ENCODE measurements at places on chromosomes 3 and 15. TPM values are rescaled to one million over a fixed set of nuclear protein-coding genes. Genes with fewer than 3 reads are reported as not detected.

GRCh38 chr15:94353488-94353820, 122.1 kb downstream of the MCTP2 start:
- no peak for DNase-seq
- no peaks in the 10 kb centered on the region for H3K27me3 ChIP-seq
- no peaks in the 10 kb centered on the region for H3K4me1 ChIP-seq
- no peak overlapping the region for H3K27ac ChIP-seq

The CHRFAM7A gene
- not detected for total RNA-seq

- no peaks in the 10 kb centered on the region for H3K4me1 ChIP-seq
- H3K4me3 ChIP-seq, result no peak overlapping the region
- no peak overlapping the region for H3K27ac ChIP-seq
- H3K27me3 ChIP-seq, result no peaks in the 10 kb centered on the region
- DNase-seq, result no peak
- H3K36me3 ChIP-seq, result no peaks in the 10 kb centered on the region
Measured at GRCh38 chr3:181313335-181313734, 323.8 kb upstream of the DNAJC19 start.

DNA sequence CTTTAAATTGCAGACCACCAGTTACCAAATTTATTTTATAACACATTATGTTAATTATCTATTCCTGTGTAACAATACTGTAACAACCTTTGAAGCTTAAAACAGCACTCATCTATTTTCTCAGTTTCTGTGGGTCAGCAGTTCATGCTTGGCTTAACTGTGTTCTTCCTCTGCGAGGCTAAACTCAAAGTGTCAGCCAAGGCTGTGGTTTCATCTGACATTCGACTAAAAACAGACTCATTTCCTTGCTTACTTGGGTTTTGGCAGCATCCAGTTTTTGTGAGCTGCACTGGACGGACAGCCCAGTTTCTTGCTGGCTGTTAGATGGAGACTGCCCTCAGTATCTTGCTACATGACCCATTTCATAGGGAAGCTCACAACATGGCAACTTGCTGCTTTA, 247.3 kb upstream of the KCNH8 start:
- H3K27ac ChIP-seq, result no peak overlapping the region
- DNase-seq, result no peak
- peaks cover 3% of the 10 kb centered on the region for H3K27me3 ChIP-seq
- H3K4me1 ChIP-seq, result peaks cover 11% of the 10 kb centered on the region
- no peak overlapping the region for H3K4me3 ChIP-seq
- no peaks in the 10 kb centered on the region for H3K36me3 ChIP-seq

GRCh38 chr3:197465996-197466549, 89.7 kb downstream of the BDH1 start:
- H3K4me3 ChIP-seq, result no peak overlapping the region
- no peak overlapping the region for H3K27ac ChIP-seq

DNA sequence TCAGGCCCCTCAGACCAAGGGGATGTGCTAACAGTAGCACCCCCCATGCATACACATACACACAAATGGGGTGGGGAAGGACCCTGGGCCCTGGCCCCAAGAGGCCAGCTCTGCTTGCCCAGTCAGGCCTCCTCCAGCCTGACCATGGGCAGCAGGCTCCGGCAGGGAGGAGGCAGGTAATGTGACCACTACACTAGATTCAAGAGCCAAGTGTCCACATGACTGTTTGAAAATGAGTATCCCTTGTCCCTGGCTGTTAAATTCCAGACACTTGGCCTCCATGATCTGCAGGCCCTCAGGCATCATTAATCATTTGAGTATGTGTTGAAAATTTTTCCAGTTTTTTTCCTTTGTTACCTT, 13.9 kb upstream of the GNAI2 start:
- H3K4me1 ChIP-seq, result peaks cover 11% of the 10 kb centered on the region
- no peaks in the 10 kb centered on the region for H3K36me3 ChIP-seq
- no peak overlapping the region for H3K27ac ChIP-seq
- H3K27me3 ChIP-seq, result no peaks in the 10 kb centered on the region
